ENCODE measurements at places on chromosomes 7 and 10.

DNA sequence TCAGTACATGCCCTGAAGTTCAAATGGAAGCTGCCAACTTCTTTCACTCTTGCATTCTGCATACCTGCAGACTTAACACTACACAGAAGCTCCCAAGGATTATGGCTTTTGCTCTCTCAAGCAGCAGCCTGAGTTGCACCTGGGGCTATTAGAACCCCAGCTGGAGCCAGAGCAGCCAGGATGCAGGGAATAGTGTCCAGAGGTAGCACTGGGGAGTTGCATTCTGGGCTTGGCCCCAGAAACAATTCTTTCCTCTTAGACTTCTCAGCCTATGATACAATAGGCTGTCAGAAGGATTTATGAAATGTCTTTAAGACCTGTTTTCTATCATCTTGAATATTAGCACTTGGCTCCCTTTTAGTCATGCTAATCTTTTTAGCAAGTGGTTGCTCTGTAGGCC is 886.7 kb upstream of the GHITM start:
- DNase-seq: no peak

DNA sequence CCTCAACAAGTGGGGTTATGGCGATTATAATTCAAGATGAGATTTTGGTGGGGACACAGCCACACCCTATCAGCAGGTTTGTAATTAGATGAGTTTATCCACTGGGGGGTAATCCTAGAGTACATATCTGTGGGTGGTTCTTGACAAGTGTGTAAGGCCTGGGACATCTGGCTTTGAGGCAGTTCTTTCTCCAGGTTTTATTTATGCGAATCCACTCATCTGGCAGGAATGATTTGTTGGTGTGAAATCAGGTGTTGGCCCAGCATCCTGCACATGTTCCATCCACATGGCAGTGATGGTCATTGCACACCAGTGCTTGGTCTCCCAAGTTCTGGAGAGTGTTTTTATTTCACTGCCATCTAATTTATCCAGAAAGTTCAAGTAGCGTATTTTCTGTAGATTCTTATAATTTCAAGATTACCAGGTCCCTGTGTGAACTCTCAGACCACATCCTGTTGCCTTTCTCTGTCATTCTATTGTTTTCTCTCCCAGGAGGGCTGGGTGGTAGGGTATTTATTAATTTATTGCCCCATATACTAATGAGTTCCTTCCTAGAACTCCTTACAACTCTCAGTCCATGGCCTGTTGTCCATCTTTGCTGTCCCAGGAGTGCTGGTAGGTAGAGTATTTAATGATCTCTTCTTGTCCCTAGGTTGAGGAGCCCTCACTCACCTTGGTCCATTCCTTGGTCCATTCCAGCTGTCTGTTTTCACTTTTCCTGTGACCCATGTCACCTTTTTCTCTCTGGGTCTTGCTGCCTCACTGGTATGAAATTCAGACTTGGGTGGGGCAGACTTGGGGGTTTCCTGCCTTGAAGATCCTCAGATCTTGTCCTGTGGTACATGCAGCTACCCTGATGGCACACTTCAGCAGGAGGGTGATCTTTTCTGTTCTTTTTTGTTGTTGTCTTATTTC is 10.4 kb downstream of the RALA start:
- DNase-seq: no peak

- DNase-seq: no peak
These were observed 4.7 kb upstream of the FRMPD2 start for GRCh38 chr10:48279081-48279751.

- no peak for DNase-seq
These were observed 13.5 kb downstream of the OR9A2 start for GRCh38 chr7:143013473-143013872.

- DNase-seq: no peak
These were observed 2.3 kb downstream of the ZC3HC1 start for GRCh38 chr7:130048906-130049305.

DNA sequence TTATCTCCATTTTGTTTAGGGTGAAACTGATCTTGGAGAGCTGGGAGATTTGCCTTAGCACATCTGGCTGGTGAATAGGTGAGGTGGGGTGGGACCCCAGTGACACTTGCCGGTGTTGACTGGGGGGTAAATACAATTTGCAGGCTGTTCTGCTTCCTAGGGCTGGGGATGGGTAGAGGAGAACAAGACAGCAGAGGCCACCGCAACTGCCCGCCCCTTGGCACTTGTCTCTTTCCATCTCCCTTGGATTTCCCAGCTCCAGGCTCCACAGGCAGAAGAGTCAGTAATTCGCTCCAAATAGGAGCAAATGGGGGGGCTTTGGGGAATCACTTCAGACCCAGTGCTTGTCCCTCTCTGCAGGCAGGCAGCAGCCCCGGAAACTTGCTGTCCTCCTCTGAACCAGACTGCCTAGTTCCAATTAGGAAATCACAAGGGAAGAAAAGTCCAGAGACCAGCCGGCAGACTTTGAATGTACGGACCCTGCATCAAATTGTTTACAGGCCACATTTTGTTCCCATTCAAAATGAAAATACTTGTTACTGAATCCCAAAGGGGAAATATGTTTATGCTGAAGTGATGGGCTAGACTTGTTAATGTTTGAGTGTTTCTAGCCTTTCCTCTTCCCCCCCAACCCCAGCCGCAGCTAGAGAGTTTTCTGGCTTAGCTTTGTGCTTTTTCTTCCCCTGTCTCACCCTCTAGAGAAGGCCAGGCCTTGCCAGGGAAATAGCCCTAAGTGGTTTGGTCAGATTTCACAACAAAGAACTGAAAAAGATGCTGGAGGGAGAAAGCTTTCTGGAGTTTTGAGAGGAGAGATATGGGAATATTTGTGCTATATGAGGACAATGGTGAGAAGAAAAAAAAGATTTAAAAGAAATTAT is 10.0 kb upstream of the INPP5F start:
- DNase-seq: no peak

DNA sequence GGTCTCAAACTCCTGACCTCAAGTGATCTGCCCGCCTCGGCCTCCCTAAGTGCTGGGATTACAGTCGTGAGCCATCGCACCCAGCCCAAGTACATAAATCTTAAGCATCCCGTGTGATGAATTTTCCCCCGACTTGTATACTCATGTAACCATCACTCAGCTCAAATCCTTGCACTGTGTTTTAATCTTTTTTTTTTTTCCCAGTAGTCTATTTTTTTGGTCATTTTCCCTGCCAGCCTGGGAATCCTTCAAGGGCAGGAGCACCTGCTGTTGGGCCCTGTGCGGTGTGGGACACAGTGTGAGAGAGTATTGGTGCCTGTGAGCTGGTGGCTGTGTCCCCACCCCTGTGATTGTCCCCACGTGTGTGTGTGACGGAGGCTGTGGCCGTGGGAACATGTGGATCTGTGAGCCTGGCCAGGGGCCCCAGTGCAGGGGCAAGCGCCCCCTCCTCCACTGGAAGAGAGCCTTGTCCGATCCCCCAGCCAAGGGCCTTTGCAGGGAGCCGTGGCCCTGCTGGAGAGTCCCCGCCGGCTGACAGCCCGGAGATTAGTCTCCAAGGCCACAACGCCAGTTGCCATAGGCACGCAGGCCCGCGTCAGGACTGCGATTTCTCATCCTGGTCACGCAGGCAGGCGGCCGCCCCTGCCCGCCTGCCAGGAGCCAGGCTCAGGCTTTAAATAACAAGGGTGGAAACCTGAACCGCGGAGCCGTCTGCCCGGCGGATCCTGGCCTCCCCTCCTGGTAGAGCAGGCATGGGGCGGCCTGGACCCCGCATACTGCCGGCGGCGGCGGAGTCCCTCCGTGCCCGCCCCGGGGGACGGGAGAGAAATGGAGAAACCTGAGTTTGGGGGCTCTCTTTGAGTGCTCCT is 26.5 kb downstream of the GTF2IRD1 start:
- DNase-seq: no peak

- no peak for DNase-seq
These were observed 284.6 kb downstream of the KLF6 start for GRCh38 chr10:3500408-3500856.

- no peak for DNase-seq
These were observed 11.9 kb upstream of the SFR1 start for GRCh38 chr10:104109908-104110662.

DNA sequence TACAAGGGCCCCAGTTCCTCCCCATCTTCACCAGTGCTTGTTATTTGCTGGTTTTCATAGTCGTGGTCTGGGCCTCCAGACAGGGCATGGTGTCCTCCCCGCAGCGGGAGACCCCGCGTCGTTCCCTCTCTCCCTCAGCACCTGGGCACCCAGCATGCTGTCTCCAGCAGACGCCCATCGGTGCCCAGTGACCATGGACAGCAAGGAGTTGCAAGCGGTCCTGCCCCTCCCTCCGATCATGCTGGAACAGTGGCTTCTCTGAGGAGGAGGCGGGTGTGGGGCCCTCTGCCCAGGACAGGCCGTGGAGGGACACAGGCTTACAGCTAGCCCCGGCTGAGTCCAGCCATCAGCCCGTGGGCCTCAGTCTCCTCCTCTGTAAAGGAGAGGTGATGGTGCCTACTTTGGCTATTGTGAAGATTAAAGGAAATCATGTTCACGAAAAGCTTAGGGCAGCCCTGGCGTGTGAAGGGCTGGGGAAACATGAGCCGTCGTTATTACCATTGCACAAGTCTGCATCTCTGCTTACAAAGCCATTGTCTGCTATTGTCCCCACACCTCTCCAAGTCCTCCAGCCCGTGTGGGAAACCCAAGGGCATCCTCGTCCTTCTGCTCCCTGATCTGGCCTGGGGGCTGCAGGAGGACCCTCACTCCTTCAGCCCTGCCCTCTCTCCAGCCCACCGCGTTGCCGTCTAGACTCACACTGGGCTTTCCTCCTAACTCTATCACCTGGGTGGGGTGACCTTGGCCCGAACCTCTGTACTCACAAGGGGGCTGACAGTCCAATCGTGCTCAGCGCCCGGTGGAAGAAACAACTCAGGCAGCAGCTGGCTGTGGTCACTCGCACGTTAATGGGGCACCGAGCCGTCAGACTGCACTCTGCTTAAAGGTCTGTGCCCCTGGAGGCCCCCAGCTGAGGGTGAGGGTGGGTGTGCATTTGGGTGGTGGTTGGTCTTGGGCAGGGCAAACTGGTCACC is 29.9 kb downstream of the EN2 start:
- no peak for DNase-seq

GRCh38 chr7:84595026-84595425 is 400.4 kb upstream of the SEMA3A start:
- no peak for DNase-seq

GRCh38 chr10:36349445-36350078 is 707.5 kb upstream of the FZD8 start:
- DNase-seq: no peak

GRCh38 chr7:104207348-104207730 is 474 bp downstream of the ORC5 start:
- DNase-seq: no peak

DNA sequence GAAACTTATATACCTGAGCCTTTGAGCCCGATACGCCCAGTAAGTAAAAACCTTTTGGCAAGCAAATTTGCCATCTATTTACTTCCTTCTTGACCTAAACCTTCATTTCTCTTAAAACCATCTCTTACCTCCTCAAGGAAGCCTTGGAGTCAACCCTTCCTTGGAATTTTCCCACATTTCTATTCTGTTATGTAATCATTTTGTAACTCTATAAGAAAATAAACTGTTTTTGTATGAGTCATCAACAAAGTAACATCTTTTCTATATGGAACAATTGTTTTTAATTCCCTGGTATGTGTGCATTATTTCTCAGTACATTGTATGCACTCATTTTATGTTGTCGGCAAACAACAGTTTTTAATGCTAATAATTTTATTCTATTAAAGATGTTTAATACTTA is 162.0 kb downstream of the TEX36 start:
- DNase-seq: no peak

DNA sequence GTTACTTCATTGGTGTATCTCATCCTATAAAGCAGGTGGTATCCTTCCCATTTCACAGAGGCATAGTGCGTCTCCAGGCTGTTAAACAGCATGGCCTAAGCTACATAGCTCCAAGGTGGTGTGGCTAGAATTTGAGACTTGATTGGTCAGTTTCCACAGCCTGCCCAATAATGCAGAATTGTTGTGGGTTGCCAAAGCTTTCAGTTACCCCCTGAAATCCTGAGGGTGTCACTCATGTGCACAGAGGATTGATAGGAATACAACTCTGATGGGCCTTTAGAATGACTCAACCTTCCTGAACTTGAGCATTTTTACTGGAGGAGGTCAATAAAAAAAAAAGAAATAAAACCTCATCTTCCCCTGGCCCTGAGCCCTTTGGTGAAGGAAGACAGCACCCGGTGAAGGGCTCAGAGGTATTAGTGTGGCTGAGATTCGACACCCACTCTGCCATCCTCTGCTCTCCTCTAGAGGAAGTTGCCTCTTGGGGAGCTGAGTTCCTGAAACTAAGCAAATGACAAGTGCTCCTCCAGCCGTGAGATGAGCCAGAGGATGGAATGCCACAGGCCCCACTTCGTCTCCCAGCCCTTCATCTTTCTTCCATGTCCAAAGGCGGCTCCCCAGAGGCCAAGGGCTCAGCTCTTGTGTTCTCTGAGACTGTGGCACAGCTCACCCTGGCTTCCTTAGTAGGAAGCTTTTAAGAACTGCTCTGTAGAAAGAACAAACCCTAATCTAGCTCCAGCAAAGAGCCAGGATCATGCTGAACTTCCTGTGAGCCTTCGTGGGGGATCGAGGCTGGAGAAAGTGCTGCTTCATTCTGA is 1.0 kb downstream of the ACSL5 start:
- DNase-seq: peak; percentile 4

- no peak for DNase-seq
These were observed 64.1 kb downstream of the DOCK1 start for GRCh38 chr10:126969310-126969709.

DNA sequence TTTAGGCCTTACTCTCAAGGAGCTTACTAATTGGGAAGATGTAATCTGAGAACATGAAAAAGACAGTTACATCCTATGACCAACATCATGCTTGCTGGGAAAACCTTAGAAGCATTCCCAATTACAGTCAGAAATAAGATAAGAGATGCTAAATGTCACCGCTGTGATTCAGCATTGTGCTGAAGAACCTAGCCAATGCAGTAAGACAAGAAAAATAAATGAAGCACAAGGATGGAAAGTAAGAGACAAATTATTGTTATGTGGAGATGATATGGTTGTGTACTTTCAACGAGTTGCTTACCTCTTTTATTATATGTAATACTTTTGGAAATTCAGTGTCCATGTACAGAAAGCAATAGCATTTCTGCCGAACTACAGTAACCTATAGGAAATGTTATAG is 104.8 kb downstream of the RBM20 start:
- no peak for DNase-seq

DNA sequence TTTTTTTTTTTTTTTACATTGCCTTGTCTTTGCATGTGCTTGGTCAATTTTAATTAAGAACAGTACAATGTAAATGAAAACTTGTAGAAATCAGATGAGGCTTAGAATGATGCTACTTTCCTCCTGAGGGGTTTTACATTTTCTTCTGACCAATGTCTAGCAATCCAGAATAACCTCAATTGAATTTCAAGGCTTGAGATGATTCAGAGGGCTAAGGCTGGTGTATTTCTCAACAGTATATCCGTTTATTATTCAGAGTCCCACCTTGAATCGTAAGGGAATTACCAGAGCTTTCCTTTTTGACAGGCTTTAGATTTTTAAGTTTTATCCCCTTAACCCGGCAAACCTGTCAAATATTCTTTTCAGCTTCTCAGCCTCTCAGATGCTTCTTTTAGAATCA is 231.2 kb upstream of the STK17A start:
- DNase-seq: no peak
